ENCODE measurements at places on chromosomes 2 and 18.

- no peak for DNase-seq
Observed at GRCh38 chr2:45909677-45910191, 258.3 kb downstream of the PRKCE start.

DNA sequence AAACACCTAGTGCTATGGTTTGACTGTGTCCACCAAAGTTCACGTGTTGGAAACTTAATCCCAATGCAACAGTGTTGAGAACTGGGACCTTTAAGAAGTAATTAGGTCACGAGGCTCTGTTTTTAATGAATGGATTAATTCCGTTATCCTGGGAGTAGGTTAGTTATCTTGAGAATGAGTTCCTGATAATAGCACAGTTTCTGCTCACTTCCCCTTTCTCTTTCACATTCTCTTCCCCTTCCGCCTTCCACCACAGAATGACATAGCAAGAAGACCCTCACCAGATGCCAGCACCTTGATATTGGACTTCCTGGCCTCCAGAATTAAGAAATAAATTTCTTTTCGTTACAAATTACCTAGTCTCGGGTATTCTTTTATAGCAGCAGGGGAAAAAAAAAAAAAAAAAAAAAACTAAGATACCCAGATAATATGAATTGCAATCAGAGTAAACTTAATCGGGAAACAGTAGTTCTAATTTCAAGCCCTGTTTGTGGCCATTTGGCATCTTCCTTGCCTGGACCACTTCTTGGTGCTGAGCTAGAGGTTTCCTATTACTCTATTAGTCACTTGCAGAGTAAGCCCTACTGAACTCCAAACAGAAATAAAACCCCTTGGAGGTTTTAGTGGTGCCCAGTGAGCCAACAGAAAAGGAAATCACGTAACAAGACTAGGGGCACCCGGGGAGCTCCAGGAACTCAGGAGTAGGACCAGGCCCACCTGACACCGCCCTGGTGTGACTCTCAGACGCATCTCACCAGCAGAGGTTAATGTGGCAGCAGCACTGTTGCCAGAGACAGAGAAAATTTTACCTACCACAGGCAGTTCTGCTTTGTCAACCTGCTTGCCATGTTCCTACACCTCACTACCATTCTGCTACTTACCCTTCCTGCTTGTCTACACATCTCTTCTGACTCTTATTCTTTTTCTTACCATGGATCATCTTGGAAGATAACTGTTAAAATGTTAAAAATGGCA is 147.6 kb upstream of the CAB39 start:
- no peak for DNase-seq

- DNase-seq: no peak
Observed at GRCh38 chr2:112579241-112579640, 5.2 kb upstream of the CHCHD5 start.

DNA sequence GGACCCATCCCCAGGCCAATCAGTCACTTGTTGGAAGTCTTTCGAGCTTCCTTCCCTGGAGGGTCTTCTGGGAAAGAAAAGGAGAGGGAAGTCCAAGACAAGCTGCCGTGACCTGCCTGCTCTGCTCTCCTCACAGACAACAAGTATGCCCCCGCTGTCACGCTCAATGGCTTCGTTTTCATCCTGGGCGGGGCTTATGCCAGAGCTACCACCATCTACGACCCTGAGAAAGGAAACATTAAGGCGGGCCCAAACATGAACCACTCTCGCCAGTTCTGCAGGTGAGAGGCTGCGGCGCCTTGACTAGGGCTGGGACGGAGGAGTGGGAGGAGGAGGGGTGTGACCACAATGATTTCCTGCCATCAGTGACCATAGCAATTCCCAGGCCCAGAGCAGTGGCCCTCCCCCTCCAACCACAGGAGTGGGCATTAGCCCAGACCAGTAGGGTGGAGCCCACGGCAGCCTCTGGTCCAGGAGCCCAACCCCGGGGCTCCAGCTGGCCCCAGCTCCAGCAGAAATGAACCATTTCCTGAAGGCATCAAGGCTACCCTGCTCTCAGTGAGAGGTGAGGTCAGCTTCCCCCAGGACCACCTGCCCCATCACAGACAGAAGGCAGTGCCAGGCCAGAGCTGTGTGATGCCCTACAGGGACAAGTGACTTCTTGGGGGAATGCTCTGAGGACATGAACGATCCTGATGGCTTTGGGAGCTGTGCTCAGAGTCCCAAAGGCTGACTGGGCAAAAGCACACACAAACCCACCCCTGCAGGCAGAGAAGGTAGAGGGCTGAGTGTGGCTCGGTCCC is 223.1 kb downstream of the ATAD2B start:
- DNase-seq: no peak

DNA sequence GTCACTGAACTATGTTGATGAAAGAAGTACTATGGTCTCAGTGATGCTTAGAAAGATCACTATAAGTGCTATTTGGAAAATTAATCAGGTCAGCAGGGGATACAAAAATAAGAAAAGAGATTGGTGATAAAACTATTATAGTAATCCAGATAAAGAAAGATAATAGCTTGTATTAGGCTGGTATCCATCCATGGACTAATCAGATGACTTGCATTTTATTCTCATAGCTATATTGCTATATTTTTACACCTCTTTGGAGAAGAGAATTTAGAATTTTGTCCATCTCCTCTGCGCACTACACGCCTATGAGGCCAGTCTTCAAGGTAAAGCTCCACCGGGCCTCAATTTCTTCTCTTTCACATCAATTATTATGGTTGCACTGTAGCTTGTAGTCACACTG is 635.1 kb upstream of the DDX18 start:
- no peak for DNase-seq

DNA sequence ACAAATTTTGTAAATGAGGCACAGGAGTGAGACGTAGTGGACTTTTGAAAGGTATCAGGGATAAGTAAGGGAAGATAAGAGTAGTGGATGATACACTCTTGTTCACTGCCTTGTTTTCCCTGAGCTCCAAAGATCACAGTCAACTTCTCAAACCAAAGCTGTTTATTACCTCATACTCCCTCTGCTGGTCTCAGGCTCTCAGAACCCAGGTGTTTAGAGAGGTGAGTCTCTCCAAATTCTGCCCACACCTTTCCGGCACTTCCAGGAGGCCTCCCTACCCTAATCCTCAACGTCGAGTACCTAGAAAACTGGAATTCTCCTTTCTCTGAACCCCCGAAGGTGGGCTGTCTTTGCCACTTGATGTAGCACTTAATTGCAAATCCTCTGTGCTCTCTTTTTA is 621.1 kb downstream of the BCL11A start:
- DNase-seq: no peak

GRCh38 chr2:106997204-106997603 is 111.2 kb upstream of the ST6GAL2 start:
- no peak for DNase-seq

DNA sequence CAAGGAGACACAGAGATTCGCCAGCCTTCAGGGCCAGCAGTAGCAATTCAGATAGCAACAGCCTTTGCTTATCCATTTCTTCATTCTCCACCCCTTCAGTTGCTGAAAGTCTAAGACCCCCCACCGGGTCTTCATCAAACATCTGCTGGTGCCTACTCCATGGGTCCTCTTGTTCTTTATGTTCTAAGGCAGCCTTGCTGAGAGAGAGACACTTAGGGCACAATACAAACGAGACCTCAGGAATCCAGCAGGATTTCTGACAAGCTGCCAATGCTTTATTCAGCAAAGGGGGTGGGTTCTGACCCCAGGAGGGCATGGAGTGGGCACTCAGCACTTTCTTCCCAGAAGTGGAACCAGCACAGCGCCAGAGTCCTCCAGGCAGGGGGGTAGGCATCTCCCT is 36.2 kb upstream of the CNGA3 start:
- DNase-seq: no peak

Measured in activated CD8-positive, alpha-beta memory T cell treated with anti-CD3 and anti-CD28 coated beads, Interleukin-2, amount 50 U/mL, for 4 hours (primary cell).